Stimulated activated CD8-positive, alpha-beta memory T cell treated with anti-CD3 and anti-CD28 coated beads, Interleukin-15, amount 100 ng/mL, for 4 hours (primary cell): ENCODE measurements at places on chromosomes 13 and 19.

DNA sequence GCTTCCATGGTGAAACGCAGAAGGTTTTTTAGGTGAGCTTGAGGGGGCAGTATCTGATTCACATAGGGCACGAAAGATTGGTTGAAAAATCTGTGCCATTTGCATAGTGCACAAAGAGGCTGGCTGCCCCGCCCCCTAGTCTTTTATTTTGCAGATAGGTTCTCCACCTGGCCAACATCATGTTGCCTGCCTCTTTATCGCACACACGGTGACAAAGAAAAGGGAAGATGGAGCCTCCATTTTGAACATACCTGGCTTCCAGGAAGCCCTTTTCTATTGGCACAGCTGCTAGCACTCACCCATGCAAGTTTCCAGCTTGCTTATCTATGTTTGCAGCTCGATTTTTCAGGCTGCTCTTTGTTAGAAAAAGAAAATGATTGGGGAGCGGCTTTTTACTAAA lies 316.2 kb upstream of the KLHL1 start:
- DNase-seq = no peak

GRCh38 chr19:13012690-13013608 lies 17.7 kb downstream of the NFIX start:
- no peak for DNase-seq

- DNase-seq = no peak
Measured at GRCh38 chr19:40623403-40624251, 22.5 kb downstream of the LTBP4 start.

- DNase-seq = no peak
Measured at GRCh38 chr13:36445891-36446351, 13.6 kb downstream of the CCNA1 start.
